ENCODE measurements at places on chromosomes 3 and 15.
A peak's percentile ranks its signal among the peaks of the same experiment; 100 is the strongest.

DNA sequence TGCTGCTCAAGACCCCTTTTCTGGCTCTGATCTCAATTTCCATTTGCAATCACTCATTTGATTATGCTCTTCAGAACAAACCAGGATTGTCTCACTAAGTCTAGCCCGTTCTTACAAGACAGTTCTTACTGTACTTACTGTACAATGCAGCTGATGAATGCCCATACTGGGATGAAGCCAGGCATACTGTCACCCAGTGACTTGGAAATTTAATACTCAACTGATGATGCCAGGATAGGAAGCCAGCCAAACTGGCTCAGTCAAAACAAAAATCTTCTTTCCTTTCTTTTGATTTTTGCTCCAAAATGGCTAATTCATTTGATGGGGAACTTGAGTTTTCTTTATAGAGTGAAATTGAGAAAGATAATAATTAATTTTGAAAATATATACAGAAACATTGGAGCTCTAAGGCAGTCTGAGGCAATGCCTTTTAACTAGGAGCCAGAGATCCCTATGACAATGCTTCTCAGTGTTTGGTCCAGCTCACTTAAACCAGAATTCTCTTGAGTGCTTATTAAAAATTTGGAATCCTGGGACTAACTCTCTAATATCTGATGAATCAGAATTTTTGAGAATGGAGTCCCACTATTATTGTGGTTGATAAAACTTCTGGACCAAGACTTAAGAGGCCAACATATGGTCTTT lies 265.6 kb upstream of the THBS1 start:
- no peak for DNase-seq

- DNase-seq: no peak
These were observed 246.3 kb upstream of the SEMA6D start for GRCh38 chr15:47470983-47471382.

DNA sequence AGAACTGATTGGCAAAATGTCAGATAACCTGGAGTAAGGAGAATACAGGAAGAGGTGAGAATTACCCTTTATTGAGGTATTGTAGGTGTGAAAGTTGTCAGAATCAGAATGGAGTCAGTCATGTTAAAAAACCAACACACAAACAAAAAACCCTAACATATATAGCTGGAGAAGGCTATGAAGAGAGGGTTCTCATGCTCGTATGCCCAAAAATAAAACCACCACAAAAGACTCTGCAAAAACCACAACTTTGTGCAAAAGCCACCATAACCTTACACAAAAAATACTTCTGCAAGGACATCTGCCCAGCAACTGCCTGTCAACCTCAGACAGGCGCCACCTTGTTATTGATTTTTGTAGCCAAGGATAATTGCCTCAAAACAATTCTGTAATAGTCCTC lies 136.0 kb downstream of the CD47 start:
- peak; percentile 59 for DNase-seq

DNA sequence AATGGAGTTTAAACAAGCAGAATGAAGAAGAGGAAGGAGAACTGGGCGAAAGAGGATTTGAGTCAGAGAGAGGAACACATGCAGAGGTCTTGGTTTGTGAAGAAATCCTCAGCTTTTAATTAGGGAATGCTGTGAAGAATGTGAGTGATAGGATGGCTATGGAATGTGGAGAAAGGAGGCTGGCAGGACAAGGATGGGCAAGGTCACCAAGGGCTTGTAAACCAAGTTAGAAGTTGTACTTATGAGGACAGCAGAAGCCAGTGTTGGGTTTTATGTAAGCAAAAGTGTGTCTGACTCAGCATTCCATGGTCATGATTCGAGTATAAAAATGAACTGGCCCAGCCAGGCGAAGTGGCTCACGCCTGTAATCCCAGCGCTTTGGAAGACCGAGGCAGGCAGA lies 60.0 kb upstream of the IL12A start:
- no peak for DNase-seq

DNA sequence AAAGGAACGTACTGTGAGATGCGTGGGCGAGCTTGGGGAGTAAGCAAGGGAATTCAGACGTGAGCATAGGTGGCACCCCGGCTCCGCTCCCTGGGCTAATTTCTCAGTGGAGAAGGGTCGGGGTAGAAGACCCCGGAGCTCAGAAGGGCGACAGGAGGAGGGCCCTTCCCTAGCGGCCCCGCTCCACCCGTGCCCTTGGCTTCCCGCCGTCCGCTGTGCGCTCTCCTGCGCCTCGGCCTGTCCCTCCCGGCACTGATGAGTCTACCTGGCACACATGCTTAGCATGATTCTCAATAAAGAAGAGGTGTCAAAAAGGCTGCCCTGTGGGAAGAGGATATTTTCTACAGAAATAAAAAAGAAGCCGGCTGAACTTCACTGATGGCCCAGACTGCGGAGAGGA lies 292.7 kb downstream of the OCA2 start:
- no peak for DNase-seq

DNA sequence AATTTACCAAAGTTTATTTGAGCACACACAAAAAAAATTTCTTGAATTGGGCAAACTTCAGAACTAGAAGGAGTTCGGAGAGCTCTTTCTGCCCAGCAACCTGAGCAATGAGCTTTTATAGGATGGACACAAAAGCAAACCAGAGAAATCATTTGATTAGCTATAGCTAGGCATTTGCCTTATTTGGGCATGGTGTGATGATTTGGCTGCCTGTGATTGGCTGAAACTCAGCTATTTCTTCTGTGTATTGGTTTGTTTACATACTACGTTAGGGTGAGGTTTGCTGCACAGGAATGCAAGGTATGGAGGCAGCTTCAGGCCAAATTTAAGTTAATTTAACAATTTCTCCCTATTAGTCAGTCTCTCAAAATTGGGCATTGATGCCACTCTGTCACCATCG lies 65.1 kb downstream of the NEK11 start:
- peak; percentile 3 for DNase-seq

- DNase-seq: no peak
These were observed 1233.4 kb downstream of the ROBO2 start for GRCh38 chr3:78273326-78273725.

GRCh38 chr15:26738996-26739395 lies 33.9 kb downstream of the GABRB3 start:
- DNase-seq: no peak

- no peak for DNase-seq
These were observed 284.4 kb downstream of the SHQ1 start for GRCh38 chr3:72563690-72564370.

GRCh38 chr3:127224118-127224517 lies 31.2 kb downstream of the PRR23E start:
- DNase-seq: peak; percentile 82

DNA sequence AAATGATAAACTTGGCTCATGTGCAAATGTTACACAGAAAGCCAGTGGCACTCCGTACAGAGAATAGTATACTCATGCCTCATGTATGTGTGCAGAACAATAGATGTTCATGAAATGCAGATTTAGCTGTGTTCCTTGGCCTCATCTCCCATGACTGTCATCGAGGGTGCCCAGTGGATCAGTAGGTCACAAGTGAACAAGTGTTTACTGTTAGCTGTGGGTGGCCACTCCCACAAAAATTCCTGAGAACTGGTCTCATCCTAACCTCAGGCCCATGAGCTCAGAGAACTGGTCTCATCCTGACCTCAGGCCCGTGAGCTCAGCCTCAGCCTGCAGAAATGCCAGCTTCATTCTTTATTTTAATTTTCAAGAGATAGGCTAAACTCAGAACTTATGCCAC lies 124.1 kb downstream of the GADL1 start:
- DNase-seq: no peak

DNA sequence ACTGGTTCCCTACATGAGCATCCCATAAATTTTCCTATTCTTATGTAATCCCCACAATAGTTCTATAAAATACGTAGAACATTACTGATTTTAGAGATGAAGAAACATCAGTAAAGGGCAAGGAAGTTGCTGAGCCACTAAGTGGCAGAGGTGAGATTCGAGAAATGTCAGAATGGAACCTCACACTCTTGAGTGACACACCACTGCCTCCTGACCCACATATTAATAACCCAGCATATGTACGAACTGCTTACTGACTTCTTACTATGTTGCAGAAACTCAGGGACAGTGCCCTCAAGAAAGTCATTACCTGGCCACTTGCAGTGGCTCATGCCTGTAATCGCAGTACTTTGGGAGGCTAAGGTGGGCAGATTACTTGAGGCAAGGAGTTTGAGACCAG lies 1022.4 kb downstream of the FHIT start:
- no peak for DNase-seq

GRCh38 chr15:89335298-89336041 lies 846 bp upstream of the POLG start:
- DNase-seq: peak; percentile 97

DNA sequence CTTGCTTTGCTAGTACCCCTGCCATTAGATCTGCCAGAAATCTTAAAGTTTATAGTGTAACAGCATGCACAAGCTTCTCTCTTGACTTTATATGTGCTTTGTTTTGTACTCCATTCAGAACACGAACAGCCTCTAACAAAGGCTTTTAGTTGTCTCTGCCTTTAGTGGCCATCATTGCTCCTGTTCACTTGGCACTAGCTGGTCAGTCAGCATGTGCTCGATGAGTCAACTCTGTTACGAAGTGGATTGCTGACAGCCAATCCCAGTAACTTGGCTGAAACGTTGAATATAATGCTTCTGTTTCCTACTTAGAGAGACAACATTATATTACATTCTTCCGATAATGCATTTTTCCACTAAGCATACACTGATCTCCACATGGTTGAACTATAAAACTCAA lies 349.2 kb downstream of the NAALADL2 start:
- DNase-seq: no peak
